Naive thymus-derived CD4-positive, alpha-beta T cell (primary cell): ENCODE measurements at places on chromosomes 5 and 9. TPM values are rescaled to one million over a fixed set of nuclear protein-coding genes. Genes with fewer than 3 reads are reported as not detected.

The FOCAD gene
- polyA plus RNA-seq = 18.3 TPM

The TAF11L10 gene
- polyA plus RNA-seq = not detected

The GPBP1 gene
- 112 TPM for polyA plus RNA-seq

The PDE6A gene
- polyA plus RNA-seq = not detected

The CERCAM gene
- polyA plus RNA-seq = 0.54 TPM

The CNTNAP3B gene
- not detected for polyA plus RNA-seq

The ENTREP1 gene
- polyA plus RNA-seq = not detected

The PAX5 gene
- polyA plus RNA-seq = not detected

The HINT1 gene
- 376 TPM for polyA plus RNA-seq

DNA sequence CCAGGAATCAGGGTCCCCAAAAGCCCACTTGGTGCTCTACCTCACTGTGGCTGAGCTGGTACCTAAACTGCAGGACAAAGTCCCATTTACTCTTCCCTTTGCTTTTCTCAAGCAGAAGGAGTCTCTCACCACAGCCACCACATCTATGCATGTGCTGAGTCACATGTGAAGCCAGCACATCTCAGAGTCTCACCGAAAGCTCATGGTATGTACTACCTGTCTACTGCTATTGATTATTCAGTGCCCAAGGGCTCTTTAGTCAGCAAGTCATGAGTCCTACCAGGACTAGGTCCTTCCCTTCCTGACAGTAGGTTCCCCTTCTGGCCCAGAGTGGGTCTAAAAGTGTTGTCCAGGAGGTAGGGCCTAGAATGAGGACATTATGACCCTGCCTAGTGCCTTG lies 130.7 kb upstream of the NTRK2 start:
- DNase-seq = no peak

GRCh38 chr9:129708793-129709192 lies 43.3 kb downstream of the PRRX2 start:
- no peak for DNase-seq

- DNase-seq = no peak
Observed at GRCh38 chr9:74887981-74888370, 255 bp upstream of the TRPM6 start.

- no peak for DNase-seq
Observed at GRCh38 chr5:54590824-54591223, 73.3 kb downstream of the SNX18 start.

DNA sequence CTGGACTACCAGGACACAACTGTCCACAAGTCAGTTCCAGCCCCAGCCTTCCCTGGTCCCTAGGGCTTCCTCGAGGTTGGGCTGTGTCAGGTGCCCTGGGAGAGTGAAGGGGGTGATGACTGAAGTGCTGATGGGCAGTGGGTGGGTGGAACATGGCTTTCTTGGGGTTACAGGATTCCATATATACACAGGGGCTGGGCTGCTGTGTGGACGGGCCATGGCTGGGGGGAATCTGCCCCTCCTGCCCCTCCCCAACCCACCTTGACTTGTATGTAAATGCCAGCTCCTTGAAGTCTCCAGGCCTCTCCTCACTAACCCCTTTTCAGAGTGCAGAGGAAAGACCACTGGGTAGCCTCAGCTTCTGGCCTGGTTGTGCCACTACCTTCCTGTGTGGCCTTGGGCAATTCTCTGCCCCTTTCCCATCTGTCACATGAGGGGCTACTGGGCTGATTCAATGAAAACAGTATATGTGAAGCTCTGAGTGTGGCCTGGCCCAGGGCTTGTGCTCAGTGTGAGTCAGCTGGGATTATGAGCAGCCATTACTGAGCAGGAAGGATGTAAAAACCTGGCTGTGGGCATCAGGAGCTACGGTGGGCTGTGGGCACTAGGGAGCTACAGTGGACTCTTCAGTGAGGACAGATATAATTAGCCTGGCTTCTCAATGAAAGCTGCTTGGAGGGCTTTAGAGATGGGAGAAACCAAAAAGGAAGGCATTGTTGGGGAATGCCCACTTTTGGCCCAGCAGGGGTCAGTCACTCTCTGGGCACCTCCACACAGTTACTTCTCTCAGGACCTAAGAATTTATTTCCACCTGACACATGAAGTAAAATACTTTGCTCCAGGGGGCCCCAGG lies 23.3 kb downstream of the PITX1 start:
- no peak for DNase-seq

DNA sequence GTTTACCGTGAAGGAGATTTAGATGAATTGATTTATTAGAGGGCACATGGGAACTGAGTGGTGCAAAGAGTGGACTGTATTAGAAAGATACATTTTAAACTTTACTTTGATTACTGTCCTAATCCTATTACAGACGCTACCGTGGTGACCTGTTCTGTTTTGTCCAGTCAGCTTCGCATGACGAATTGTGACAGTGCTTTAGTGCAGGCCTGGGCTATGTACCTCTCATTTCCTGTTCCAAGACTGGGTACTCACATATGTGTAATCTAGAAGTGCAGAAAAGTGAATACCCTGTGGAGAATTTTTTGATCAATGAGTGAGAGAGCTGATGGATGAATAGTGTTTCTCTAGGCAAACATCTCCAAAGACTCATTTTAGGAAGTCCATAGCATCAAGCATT lies 385.9 kb downstream of the ANXA1 start:
- no peak for DNase-seq

- DNase-seq = no peak
Observed at GRCh38 chr9:133655701-133656100, 19.5 kb downstream of the DBH start.

DNA sequence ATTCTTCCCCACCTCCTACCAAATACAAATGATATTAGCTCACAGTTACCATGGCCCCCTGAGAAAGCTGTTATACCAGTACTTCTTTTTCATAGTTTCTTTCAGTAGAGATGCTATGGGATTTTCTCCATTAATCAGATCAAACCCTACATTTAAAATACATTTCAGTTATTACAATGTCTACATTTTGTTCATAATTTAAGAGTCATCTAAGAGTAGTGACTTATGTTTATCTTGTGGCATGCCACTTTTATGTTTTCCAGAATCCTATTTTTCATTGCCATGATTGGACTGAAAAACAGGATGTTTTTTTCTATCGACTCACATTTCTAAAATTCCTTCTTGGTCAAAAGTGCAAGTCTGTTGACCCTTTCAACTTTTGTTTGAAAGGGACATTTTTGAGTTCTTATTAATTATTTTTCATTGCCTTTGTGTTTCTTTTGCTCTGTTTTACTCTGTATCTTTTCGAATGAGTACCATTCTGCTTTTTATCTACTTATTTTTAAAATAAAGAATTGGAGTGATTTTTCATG lies 77.4 kb upstream of the ANXA1 start:
- no peak for DNase-seq

DNA sequence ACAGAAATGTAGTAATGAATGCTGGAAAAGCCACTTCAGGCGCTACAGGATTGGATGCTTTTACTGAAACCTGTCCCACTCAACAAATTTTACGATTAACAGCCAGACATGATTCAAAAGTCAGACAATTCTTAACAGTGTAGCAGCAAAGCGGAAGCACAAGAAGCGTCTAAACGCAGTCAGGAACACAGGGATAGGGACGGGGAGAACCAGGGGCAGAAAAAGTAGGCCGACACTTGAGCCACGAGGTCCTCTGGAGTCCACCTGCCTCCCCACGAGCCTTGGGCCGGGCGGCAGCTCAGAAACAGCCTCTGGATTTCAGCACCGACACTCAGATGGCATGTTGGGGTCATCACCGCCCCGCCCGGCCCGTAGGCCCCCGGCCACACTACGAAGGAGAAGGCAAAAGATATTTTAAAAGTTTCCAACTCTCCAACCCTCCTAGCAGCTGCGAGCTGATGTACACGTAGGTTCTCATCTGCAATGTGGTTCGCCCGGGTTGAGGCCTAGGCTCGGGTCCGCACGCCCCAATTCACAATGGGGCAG lies 615 bp downstream of the RACK1 start:
- no peak for DNase-seq
